Suppressor macrophage treated with lipopolysaccharide for 4 hours (primary cell): ENCODE measurements at places on chromosomes 7 and 10.

DNA sequence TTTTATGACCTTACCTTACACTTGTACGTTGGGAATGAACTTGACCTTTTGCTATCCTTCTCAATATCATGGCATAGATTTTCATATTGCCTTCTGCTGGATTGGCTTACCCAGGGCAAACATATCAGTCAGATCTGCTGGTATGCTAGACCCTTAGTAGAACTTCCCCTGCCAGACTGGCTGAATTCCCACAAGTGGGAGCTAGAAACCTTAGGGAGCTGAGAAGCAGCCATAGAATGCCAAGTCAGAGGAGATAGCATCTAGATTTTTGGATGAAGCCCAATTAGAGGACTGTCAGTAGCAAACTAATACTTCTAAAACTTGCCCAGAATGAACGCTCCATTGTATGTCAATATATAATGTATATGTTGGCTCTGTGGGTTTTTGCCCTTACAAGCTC is 385.0 kb downstream of the NXPH1 start:
- no peak for DNase-seq

DNA sequence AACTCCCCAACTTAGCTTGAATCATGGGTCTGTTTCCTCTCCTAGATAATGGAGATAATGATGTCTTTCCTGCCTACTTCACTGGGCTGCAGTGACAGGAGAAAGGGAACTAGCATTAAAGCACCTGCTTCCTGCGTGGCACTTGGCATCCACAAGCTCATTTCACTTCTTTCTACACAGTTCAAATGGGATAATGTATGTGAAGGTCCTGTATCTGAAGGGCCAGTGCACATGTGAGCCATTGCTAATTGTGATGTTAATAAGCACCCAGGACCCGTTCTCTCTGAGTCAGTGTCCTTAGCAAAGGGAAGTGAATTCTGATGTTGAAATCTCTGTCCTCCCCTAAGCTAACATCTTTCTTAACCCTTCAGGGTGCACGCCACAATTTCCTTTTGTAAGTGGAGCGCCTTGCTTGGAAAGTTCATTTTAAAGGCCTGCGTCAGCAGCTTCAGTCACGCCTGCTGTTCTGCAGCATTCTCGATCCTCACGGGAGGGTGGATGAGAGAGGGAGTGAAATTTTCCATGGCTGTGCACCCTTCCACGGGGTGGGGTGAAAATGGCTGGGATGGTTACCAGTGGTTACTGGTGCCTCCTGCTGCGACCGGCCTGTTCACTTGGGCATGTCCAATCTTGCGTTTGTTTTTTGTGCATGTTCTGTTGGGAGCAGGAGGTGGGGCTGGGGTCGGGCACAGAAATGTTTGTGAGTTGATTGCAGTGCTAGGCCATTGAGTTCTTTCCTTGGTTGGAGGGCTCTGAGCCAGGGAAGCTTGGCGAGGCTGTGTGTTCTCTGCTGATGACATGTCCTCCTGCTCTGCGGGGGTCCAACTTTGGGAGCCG is 59.2 kb downstream of the HK1 start:
- peak; percentile 91 for DNase-seq

GRCh38 chr7:49037346-49038210 is 113.2 kb downstream of the CDC14C start:
- no peak for DNase-seq

DNA sequence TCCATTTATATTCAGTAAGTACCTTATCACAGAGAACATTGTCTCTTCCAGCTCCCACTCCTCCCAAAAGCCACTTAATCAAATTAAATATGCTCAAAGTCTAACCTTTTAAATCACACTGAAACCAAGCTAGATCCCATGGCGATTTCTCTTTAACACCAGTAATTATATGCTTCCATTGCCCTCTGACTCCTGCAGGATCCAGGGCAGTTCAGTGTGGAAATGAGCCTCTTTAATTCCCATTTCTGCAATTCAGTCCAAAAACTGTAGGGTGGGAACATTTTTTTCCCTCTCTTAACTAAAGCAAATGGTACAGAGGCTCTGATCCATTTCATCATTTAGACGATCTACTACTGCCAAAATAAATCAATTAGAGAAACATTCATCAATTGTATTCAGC is 872.3 kb upstream of the PHF14 start:
- DNase-seq = no peak

DNA sequence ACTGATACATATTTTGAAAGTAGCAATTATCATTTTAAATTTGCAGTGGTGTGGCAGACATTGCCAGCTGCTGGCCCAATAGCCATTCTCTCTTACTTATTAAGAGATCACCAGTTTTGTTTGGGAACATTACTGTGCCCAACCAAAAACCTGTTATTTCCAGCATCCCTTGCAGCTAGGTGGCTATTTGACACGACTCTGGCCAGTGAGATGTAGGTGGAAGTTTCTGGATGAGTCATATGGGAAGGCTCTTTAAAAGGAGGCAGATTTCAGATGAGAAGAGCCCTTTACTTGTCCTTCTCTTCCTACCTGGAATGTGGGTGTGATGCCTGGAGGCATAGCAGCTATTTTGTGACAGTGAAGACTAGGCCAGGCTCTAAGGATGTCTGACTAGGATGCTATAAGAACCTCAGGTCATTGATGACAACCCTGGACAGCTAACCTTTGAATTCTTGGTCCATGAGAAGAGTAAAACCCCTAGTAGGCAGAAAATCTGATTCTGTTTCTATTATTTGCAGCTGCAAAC is 77.9 kb downstream of the CARD11 start:
- no peak for DNase-seq

GRCh38 chr10:86556532-86556931 is 34.9 kb upstream of the WAPL start:
- no peak for DNase-seq

DNA sequence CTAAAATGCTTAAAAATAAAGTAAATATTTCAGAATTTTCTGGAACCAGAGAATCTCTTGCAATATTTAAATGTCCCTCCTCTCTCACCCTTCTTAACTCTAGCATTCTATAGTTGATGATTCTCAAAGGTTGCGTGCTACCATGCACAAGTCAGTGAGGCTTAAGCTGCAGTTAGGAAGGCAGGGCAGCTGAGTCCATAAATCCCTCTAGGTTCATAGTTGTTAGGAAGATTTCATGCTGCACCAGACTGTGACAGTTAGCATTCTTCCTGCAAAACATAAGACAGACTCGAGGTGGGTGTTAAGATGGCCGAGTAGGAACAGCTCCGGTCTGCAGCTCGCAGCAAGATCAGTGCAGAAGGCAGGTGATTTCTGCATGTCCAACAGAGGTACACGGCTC is 70.6 kb downstream of the MET start:
- DNase-seq = no peak

DNA sequence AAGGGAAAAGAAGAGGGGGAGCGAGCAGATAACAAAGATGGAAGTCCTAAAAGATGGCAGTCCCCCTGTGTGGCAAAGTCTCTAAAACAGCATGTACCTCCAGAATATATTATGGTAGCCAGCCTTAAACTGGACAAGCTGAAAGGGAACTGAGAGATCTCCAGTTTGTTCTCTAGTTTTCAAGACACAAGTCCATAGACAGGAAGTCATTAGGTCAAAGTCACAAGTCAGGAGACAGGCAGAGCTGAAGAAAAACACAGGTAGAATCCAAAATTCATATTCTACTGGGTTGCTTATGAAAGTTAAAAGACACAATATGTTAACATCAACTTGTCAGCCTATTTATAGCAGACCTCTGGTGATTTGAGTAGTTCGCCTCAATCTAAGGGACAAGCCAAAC is 38.7 kb downstream of the FAM107B start:
- no peak for DNase-seq

GRCh38 chr7:81680120-81680519 is 89.7 kb downstream of the HGF start:
- no peak for DNase-seq
